ENCODE measurements at places on chromosomes 16 and 17.

DNA sequence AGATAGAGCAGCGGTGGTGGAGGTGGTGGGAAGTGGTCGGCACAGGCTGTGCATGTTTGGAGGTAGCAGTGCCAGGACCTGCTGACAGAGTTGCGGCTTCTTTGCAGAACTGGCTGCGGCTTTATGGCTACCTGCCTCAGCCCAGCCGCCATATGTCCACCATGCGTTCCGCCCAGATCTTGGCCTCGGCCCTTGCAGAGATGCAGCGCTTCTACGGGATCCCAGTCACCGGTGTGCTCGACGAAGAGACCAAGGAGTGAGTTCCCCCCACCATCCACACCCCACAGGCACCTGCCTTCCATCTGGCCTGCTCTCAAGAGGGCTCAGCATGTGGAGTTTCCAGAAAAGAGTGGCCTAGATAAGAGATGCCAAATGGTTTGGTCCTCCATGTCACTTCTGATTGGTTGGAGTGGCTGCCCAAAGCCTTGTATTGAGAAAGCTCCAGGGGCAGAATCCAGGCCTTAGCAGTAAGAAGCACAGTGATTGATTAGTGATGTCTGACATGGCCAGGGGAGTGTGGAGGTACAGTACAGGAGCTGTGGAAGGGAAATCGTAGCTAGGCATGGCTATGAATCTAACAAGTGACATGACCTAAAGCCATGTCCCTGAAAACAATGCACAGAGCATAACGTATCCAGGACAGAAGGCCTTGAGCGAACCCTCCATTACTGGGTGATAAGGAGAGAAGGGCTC lies 12.0 kb downstream of the MMP15 start:
- DNase-seq = no peak

DNA sequence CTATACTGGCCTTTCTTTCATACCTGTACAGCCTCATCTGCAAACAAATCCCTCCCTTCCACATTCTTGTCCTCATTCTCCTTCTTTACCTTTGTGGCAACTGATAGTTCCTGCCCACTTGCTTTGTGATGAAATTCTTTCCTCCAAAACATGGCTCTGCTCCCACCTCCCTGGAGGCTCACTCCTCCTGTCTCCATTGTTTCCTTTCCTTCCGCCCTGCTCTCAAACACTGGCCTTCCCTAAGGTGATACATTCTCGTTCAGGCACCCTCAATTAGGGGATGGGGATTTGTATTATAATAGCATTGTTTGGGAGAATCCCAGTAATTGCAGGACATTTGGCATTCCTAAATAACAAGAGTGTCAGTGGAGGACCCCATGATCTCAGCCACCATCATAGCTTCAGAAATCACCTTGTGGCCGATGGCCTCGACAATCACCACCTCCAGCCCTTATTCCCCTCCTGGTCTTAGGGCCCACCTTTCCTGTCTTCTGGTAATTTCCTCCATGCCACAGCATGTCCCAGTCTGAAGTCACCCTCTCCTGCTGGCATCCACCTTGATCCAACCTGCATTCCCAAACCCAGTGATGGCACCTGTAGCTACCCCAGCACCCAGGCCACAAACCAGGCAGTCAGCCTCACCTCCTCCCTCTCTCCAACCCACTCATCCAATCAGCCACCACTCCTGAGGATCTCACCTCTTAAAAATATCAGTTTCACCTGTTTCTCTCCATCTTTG lies 7.9 kb downstream of the UNC119 start:
- no peak for DNase-seq

DNA sequence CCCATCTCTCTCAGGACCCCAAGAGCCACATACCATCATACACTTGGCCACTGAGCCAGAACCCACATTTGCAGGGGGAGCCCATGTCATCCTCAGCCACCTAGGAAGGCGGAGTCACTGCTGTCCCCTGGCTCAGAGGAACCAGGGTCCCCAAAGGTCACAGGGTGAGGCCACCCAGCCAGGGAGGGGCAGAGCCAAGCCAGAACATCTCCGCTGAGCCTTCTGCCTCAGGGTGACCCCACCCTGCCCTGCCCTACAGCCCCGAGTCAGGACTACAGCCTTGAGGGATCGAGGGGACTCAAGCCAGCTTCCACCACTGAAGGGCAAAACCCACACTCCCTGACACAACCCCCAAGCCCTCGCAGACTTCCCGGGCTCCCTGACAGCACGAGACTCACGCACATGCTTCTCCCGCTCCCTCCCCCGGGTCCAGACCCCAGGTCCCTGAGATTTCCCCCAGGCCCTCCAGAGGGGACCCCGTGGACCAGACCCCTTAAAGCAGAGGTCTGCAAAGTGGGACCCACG lies 17.4 kb downstream of the PIEZO1 start:
- no peak for DNase-seq

GRCh38 chr17:35254107-35254773 lies 11.4 kb downstream of the SLFN5 start:
- no peak for DNase-seq

- DNase-seq = no peak
Measured at GRCh38 chr17:15918261-15918660, 26.7 kb upstream of the ADORA2B start.

- no peak for DNase-seq
Measured at GRCh38 chr16:21611198-21611555, 11.8 kb downstream of the METTL9 start.
